ENCODE measurements at places on chromosomes 1 and 21.

GRCh38 chr1:229117664-229118300 is 153.1 kb upstream of the RAB4A start:
- DNase-seq = peak; percentile 10

GRCh38 chr1:187928696-187929095 is 1099.9 kb downstream of the PLA2G4A start:
- no peak for DNase-seq

DNA sequence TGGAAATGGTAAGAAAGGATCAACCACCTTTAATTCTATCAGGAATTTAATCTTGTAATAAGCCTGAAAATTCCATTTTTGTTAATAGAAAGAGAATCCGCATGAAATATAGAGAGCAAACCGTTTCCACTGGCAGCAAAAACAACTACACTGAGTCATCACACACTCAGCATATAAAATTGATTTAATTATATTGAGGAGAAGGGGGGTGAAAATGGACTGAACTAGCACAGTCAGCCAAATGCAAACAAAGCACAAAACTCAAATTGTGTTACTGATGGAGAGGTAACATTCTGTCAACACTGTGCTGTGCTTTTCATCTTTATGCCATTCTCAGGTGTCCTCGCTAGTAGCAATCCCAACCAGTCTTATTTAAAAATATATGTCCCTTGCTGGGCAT is 1583.9 kb downstream of the MRPL39 start:
- DNase-seq = no peak

DNA sequence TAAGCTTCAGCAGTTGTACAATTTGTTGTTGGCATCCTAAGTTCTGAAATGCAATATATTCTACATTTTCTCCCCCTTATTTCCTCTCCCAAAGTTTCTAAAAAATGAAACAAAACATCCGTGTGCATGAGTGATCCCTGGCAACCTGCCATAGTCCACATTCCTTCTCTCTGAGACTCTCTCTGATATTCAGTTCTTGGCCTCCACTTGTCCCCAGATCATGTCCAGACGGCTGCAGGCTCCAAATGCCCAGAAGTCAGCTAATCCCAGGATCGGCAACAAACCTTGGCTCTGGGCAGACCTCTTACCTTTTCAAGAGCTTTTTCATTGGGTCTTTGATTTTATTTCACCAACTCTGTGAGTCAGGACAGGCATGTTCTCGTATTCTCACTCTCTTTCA is 187.8 kb downstream of the ETS2 start:
- peak; percentile 80 for DNase-seq

DNA sequence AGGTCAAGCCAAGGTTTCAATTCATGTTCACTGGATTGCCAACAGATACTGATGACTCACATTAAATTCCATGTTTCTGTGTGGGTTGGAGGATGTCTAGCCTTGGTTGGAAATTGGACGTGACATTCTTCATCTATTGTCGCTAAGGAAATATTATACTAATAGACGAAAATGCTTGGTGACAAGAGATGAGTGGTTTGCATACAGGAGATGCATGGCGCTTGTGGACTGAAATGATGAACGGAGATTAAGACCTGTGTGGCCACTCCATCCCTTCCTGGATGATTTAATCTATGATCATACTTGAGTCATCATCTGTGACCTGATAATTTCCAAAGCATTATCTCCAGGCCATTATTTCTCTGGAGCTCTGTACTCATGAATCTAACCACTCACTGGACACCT is 97.0 kb upstream of the CD34 start:
- peak; percentile 50 for DNase-seq

DNA sequence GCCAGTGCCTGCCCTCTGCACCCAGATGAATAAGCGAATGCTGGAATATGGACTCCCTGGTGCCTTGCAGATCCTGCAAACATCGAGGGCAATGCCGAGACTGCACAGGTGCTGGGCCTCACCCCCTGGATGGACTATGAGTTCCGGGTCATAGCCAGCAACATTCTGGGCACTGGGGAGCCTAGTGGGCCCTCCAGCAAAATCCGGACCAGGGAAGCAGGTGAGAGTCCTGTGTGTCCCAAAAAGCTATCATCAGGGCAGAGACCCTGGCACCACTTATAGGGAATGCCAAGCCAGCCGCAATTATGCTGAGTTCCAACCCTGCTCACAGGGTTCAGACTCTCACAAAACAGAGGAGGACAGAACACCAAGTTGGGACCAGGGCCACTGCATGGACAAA is 17.2 kb downstream of the TMEM81 start:
- no peak for DNase-seq

GRCh38 chr1:115677182-115677555 is 35.4 kb downstream of the VANGL1 start:
- DNase-seq = no peak

DNA sequence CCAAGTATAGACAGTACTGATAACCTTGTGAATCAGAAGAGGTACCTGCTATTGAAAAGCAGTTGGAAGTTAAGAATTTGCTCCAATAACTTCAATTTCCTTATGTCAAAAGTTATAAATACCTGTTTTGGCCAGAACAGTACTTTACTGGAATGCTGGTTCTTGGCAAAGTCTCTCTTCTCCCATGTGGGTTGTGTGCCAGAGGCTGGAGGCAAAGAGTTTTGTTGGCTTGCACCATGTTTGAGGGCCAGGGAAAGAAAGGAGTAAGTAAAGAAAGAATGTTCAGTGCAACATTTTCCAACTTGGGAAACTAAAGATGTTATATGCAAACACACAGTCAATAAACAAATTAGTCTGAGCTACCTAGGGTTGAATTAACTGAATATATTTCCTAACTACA is 67.0 kb upstream of the DYNLT5 start:
- DNase-seq = no peak

DNA sequence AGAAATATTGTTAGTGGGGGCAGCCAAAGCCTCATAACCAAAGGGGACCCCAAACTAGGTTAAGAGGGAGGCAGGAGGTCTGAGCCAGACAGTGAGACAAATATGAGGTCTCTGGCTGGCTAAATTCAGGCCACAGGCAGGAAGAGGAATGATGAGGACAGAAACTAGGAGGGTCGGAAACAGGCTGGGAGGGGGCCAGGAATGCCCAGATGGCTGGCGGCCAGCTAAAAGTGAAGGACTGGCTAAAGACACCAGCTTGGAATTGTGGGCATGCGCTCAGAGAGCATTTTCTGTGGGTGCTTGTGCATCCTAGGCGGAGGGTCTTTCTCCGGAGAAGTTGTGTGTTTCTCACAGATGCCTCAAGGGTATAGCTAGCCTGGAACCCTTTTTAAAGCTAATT is 77.0 kb downstream of the PGM1 start:
- DNase-seq = no peak

- no peak for DNase-seq
These were observed 25.6 kb downstream of the PRSS38 start for GRCh38 chr1:227841096-227841495.

GRCh38 chr1:204684571-204685235 is 835 bp downstream of the LRRN2 start:
- DNase-seq = peak; percentile 36

- no peak for DNase-seq
These were observed 18.8 kb upstream of the SRM start for GRCh38 chr1:11078631-11079030.

DNA sequence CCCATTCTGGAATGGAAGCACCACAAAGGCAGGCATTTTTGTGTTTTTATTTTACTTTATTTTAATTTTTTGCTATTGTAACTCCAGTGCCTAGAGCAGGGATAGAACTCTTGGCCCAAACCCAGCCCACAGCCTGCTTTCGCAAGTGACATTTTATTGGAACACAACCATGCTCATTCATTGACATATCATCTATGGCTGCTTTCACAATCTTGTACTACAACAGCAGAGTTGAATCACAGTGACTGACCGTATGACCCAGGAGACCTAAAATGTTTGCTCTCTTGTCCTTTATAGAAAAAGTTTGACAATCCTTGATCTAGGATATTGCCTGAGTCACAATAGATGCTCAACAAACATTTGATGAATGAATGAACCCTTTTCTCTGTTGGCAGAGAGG is 83.9 kb upstream of the ATP1A1 start:
- no peak for DNase-seq

GRCh38 chr1:175714350-175714749 is 29.0 kb downstream of the TNR start:
- DNase-seq = no peak

- no peak for DNase-seq
These were observed 415.9 kb upstream of the TMPRSS15 start for GRCh38 chr21:18819507-18819906.

DNA sequence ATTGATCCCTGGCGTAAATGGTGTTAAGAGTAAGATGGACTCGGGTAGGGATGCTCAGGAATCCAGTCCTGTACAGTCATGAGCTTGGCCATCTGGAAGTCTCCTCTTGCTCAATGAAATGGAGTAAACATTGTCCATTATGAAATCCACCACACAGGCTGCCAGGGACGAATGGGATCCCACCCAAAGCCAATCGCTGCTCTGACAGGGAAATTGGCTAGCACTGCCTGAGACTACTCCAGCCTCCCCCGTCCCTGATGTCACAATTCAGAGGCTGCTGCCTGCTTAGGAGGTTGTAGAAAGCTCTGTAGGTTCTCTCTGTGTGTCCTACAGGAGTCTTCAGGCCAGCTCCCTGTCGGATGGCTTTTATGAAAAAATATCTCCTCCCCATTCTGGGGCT is at the start of gene HSD11B1:
HSD11B1 (plus strand) TSS at position 263 of the 400 bp plus-strand sequence; CDS start at position 360, 97 bp downstream.
- DNase-seq = peak; percentile 76

- no peak for DNase-seq
These were observed 30.2 kb downstream of the RAVER2 start for GRCh38 chr1:64775113-64775512.

GRCh38 chr1:207897188-207897587 is 13.7 kb downstream of the CD34 start:
- no peak for DNase-seq

DNA sequence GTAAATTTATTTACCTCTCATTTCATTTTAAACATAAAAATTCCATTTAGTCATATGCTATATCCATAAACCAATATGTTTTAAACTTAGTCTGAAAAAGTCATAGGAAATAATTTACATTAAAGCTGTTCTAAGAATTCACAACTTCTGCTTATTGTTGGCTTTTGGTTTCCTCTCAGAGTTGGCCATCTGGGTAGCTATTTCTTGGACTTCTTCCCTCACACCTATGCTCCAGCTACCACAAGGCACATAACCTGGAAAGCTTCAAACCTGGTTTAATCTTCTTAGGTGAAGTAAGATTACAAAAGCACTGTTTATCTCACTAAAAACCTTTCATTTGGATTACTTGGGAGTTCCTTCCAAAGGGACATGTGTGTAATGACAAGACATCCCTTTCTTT is 29.8 kb downstream of the RBM11 start:
- DNase-seq = no peak

GRCh38 chr1:54272134-54272533 is 72.2 kb downstream of the MRPL37 start:
- DNase-seq = no peak

DNA sequence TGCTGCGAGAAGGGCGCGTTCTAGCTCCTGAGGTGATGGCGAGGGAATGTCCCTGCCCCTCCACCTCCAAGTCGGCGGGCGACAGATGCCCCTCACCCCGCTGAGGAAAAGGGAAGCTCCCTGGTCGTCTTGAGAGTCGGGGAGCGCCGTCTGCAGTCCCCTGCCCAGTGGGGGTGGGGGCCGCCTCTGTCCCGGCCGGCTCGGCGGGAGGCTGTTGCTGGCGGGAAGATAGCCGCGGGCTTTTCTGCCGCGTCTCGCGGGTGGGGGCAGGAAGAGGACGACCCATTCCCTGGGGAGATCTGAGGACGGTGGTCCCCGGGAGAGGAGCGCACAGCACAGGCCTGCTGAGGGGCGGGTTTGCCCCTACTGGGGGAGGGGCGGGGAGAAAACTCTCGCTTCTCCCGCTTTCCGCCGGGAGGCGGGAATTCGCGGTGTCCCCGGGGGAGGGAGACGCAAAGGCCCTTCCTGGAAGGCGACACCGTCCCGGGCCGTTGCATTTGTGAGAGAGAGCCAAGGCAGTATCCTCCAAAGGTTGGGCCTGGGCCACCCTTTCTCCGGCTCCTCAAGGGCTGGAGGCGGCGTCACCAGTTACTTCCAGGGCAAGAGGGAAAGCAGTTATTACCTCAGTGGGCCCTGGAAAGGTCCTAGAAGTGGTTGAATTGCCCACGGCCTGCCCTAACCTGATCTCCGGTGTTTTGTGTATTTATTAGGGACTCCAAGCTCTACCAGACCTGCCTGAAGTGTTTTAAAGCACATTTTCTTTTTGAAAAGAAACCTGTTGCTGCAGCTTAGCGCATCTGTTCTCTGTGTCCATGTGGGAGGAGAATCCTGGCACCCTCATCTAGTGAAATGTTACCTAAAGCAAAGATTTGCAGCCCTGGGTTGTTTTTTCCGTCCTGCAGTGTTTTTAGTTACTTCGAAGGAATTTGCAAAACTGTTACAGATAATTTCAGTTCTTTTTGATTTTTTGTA is 648 bp downstream of the S100PBP start:
- peak; percentile 68 for DNase-seq

GRCh38 chr1:59342801-59343575 is 46.1 kb downstream of the FGGY start:
- DNase-seq = no peak

All from AG08396 (cell line).